ENCODE measurements at places on chromosomes 12 and 14. TPM values are rescaled to one million over a fixed set of nuclear protein-coding genes. Genes with fewer than 3 reads are reported as not detected.

DNA sequence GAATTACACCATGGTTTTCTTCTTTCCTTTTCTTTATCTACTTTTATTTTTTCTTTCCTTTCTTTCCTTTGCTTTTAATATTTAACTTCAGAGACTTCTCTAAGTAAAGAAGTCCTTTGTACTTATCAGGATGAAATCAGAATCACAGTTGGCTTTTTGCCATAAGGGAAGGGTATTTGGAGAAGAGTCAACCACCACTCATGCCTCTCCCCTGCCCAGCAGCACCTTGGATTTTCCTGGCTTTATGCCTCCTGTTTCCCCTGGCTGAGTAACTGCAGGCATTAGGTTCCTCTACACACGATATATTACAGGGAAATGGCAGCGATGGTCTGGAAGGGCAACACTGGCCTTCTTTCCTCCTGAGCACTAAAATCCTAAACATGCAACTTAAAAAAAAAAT, 266.4 kb upstream of the CAND1 start:
- no peak for DNase-seq

GRCh38 chr14:84442521-84442920, 1087.4 kb upstream of the FLRT2 start:
- DNase-seq = no peak

Gene MLXIP
- 50.9 TPM for total RNA-seq

GRCh38 chr14:95221531-95221930, 64.2 kb upstream of the DICER1 start:
- DNase-seq = no peak

DNA sequence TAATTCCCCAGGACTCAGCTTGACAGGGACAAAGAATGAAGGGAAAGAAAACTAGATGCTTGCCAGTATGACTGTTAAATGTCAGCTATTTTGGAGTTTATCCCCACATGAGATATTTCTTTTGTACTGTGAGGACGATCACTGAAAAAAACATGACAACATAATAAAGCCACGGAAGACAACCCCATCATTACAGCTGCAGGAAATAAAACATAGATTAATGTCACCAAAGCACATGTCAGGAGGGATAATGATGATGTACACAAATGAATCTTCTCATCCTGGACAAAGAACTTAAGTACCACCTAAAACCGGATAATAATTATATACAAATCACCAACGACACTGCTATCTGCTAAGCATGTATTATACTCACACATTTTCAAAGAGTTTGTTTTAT, 84.6 kb upstream of the GRIP1 start:
- DNase-seq = no peak

DNA sequence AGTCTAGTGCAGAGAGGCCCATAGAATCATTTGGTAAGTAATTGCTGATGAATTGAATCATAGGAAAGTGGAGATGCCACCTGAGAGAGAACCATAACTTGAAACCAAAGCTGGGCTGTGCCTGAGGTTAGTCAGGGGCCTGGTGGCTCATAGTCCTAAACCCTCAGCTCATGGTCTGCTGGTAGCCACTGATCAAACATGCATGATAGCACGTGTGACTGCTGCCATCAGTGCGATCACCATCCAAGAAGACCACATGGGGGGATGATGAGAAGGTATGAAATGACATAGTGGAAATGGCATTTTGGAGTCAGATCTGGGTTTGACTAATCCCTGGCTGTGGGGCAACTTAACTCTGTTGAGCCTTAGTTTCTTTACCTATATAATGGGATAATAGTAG, 190.5 kb downstream of the CACNA1C start:
- no peak for DNase-seq

DNA sequence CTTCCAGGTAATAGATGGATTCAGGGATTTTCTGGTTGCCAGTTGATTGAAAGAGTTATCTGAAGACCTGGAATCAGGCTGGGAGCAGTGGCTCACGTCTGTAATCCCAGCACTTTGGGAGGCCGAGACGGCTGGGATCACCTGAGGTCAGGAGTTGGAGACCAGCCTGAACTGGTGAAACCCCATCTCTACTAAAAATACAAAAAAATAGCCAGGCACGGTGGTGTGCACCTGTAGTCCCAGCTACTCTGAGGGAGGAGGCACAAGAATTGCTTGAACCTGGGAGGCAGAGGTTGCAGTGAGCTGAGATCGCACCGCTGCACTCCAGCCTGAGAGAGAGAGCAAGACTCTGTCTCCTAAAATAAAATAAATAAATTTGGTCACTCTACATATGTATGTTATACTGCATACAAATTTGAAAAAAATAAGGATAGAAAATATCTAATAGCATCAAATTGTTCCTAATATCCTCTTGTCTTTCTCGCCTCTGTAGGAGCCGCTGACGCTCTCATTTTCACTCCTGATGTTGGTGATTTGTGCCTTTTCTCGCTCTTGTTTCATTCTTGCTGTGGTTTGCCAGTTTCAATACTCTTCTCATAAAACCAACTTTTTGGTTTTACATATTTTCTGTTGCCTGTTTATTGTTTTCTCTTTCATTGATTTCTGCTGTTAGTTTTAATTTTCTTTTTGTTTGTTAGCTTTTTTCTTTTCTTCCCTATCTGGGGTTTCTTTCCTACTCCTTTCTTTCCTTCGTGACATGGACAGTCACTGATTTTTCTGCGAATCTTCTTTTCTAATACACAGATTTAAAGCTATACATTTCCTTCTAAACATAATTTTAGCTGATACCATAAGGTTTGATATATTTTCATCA, 23.8 kb upstream of the PLD4 start:
- no peak for DNase-seq

Gene GTF2H3
- total RNA-seq = 21.0 TPM

DNA sequence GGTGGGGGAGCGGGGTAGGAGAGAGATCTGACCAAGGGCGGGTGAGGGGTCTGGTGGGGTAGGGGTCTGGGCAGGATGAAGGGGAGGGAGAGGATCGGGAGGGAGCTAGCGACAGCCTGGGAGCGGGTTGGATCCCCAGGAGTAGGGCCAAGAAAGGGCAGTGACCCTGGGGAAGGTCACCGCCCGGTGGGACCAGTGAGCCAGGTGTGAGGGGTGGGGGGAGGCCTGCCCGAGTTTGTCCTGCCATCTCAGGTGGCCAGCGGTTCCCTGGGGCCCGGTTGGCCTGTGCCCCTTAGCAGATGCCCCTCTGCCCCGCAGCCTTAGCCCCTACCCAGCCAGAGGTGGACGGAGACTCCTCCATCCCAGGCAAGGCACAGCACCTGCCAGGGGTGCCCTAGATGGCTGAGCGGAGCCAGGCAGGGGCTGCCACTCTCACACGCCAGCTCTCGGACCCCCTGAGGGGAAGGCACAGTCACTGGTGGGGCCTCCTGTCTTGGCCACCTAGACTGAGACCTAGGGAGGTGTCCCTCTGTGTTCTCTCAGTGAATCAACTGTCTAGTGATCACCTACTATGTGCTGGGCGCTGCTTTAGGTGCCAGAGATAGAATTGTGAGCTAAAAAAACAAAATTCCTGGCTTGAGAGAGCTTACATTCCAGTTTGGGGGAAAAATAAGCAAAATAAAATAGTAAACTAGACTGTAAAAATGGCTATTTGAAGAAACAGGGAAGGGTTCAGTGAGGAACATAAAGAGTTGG, 629 bp upstream of the TTC7B start:
- DNase-seq = no peak

Gene TEX22
- 1.1 TPM for total RNA-seq

DNA sequence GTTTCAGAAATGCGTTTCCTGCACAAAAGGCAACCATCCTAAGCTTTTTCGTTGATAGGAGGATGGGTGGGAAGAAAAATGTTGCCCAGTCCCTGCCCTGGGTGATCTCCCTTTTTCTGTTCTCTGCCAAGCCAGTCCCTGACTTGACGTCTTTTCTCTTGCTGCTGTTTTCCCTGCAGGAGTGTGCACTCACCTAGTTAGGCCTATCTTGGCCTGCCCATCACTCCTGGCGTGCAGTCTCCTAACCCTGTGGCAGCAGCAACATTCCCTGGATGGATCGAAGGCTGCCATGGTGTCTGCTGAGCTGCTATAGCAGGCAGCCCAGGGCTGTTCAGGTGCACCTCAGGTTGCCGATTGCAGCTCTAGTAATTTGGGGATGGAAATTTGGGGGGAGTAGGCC, 1.2 kb downstream of the UNC119B start:
- DNase-seq = no peak

- DNase-seq = no peak
Observed at GRCh38 chr12:98644433-98644711, 216 bp downstream of the IKBIP start.

DNA sequence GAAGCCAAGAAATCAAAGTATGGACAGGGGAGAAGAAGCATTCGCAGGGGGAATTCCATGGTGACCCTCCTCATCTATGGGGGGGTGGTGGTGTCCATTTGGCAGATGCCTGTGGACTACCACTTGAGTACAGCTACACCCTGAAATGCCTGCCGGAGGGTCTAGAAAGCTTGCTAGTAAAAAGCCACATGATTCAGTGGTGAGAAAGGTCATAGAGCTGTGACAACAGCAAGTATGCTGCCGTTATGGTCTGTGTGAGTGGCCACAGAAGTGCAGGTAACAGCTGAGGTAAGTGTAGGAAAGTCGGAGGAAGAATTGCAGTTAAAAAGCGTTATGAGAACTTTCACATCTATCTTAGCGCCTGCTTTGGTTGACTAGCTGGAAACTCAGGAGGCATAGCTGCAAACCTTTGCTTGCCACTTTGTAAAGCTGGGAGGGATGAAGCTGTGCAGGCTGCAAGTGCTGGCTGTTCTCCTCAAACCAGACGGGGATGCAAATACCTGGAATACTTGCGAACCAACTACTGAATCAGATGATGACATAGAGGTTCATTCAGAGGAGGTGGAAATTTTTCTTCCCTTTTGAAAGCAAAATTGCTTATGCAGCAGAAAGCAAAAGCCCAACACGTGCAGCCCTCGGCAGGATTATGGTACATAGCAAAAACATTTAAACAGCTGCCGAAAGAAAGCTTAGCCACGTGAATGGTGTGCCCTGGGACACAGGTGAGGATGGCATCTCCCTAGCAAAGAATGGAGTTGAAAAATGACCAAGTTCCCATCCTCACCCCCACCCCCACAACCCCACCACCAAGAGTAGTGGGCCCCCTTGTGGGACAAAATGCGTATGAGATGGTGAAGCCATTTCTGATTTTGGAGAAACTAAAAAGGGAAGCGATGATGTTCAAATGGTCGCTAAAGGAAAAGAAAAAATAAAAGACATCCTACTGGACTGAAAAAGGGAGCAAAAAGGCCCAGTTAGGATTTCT, 287.0 kb downstream of the RERGL start:
- DNase-seq = no peak

DNA sequence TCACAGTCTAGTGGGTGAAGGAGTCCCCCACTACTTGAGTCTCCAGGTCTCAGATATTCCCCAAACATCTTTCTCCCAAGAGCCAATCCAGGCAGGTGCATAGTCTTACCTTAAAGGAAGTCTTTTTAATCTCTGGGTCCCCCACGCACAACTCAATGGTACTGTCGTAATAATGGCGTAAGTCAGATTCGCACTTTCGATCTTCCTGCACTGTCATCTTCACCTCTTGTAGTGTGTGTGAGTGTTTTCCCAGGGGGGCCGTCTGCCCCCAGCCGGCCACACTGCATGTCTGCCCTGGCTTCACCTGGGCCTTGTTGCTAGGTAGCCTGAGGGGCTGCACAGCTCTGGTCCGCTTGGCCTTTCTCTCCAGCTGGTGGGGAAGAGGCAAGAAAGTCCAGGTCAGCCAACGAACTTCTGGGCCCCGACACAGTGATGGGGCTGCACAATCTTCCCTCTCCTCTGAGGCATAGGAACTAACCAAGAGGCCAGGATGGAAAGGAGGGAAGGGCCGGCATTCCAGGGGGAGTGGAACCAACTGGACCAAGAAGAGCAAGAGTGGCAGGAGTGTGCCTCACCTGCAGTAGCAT, 2.1 kb downstream of the GZMB start:
- no peak for DNase-seq

- DNase-seq = no peak
Observed at GRCh38 chr14:30551460-30551859, 7.5 kb upstream of the G2E3 start.

GRCh38 chr14:61222388-61222787, 58.8 kb downstream of the TMEM30B start:
- no peak for DNase-seq

DNA sequence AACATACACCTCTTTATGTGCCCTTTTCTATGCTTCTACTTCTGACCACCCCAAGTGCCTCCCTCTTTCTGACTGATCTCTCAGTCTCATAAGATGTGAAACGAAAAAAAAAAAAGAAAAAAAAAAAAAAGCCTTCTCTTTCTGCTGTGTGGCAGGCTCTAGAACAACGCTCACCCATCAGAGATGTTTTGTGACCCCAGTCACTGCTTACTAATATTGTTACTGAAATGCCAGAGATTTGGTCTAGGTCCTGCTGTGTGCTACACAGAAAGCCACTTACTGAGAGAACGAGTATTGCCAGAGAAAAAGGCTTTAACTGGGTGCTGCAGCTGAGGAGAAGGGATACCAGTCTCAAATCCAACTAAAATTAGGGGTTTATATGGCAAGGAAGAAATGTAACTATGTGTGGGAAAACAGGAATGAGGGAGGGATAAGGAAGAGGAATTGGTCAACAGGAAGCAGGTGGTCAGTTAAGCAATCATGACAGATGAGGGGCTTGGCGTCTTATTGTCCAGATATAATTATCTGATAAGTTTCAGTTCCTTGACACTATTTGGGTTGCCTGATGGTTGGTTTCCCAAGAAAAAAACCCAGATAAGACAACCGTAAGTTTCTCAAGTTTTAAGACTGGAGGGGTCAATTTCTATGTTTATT, 149.0 kb downstream of the NAV3 start:
- no peak for DNase-seq

DNA sequence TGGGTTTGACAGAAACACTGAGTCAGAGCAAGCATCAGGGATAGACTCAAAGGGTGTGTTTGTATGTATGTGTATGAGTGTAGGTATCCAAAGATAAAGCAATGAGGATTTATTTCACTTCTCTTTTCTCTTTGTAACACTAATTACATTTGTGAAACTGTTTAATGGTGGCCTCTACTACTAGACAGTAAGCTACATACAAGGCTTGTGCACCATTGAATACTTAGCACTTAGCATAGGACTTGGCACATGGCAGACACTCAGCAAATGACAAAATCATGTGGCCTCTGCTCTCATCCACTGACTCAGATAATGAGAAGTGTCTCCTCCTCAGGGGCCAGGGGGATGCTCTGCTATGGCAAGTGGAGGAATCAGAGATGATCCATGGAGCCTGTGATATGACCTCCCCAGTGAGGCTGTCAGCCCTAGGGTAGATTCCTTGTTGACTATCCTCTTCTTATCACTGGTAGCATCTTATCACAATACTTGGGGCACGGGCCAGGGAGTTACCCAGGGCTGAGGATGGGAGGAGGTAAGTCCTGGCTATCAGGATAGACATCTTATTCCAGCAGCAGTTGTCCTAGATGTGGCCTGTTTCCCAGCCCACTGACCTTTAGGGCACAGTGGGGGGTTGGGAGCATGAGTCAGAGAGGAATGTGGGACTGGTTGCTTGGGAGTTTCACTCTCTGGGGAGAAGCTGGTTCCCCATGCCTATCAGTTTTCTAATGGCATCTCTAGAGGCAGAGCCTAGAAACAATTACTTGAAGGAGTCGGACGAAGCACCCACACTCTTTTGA, 71.2 kb upstream of the HOXC13 start:
- no peak for DNase-seq

All from hematopoietic multipotent progenitor cell (in vitro differentiated cells).